ENCODE measurements at places on chromosomes 5 and 9.

DNA sequence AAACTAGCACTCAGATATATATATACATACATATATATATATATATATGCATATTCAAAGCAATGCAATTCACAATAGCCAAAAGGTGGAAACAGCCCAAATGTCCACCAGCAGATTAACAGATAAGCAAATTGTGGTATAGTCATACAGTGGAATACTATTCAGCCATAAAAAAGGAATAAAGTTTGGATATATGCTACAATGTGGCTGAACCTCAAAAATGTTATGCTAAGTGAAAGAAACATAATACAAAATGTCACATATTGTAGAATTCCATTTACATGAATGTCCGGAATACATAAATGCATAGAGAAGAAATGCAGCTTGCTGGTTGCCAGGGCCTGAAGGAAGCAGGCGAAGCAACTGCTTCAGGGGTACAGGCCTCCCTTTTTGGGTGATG is 143.4 kb downstream of the ATPSCKMT start:
- no peak for DNase-seq

DNA sequence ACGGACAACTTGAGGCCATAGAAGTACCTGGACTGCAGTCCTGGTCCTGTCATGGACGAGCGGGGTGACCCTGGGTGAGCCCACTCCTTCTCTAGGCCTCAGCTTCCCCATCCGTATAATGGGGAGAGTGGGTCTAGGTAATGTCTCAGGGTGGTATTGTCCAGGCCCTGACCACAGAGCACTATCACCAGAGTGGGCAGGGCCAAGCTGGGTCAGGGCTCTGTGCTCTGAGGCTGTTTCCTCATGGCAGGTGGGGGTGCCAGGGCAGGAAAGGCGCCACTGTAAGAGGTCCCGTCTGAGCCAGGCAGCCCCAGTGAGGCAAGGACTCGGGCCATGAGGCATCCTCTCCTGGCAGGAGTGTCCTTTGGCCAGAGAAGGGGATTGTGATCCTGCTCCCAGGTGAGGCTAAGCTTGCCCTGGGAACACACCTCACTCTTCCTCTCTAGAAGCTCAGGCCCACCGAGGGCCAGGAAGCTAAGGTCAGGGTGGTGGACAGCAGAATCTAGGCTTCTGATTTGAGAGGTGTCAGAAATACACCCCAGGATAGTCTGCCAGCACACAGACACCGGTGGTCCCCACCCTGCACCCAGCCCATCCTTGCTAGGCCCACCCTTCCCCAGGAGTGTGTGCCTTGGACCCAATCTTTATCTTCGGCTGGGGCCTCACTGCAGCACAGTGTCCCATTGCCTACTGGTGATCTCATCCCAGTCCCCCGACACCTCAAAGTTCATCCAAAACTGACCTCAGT is 1.5 kb upstream of the MYOZ3 start:
- DNase-seq: no peak

- DNase-seq: no peak
Measured at GRCh38 chr5:169944115-169944514, 36.2 kb downstream of the INSYN2B start.

DNA sequence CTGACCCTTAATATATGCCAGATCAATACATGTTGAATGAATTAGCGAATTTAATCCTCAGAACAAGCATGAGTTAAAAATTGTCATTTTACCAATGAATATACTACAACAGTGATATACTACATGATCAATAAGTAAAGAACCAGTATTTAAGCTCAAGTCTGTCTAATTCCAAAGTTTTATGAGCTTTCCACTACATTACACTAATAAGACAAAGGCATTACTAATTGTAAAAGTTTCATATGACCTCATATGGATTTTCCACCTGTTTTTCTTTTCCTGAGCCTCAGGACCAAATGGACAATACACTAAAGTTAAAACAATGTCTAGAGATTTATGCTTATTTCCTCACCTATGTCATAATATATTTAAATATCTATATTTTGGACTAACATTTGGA is 80.8 kb downstream of the OXCT1 start:
- DNase-seq: no peak

DNA sequence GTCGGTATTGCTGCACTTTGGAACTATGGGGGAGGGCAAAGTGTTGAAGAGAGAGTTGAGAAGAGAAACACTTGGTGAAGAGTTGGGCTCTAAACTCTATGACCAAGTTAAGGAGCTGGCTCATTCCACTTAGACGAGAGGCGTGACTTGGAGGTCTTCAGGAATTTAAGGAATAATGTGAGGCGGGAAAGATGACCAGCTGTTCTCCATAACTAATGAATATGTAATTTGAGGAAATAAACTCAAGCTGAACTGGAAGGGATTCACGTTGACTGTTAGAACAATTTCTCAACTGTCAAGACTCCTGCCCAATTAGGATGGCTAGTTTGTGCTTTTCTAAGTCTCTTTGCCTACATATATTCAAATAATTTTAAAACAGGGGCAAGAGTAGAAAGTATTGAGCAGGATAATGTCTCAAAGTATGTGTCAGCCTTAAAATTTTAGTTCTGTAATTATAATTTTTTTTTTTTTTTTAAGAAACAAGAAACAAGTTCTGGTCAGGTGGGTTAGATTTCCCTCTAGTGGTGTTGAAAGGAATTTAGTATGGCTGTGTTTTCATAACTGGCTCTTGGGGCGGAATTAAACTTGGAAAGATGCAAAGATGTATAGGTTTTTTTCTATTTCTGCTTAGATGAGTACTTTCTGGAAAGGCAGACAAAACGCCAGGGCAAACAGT is 33.4 kb downstream of the TMEM252 start:
- no peak for DNase-seq

DNA sequence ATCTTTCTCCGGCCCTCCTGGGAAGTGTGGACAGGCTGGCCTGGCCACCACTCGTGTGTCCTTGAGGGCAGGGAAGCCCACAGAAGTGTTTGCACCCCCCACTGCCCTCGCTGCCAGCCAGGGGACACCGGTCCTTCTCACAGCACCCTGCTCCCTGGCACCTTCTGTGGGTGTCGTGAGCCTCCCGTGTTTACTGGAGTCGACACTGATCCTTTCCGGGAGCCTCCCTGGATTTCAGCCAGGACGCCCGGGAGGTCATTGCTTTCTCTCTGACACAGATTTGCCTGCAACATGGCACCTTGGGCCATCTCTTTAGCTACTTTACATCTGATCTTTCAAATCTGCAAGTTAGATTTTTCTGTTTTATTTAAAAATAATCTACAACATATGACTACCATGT is 120.4 kb upstream of the CACNA1B start:
- DNase-seq: no peak

DNA sequence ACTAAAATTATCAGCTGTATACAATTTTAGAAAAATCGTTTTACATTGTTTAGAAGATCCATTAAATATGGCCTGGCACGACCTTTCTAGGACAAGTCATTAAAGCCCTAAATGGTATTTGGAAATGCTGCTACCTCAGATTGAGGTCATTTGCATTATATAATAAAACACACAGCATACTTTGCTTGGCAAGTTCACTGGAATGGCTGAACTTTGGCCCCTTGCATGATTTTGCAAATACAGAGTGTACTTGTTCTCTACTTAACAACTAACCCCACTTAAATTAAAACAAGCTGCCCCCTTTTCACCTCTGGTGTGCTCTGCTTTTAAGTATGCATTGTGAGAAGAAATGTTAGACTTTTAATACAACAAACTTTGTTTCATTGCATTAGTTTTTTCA is 860.1 kb downstream of the PTPRD start:
- no peak for DNase-seq

DNA sequence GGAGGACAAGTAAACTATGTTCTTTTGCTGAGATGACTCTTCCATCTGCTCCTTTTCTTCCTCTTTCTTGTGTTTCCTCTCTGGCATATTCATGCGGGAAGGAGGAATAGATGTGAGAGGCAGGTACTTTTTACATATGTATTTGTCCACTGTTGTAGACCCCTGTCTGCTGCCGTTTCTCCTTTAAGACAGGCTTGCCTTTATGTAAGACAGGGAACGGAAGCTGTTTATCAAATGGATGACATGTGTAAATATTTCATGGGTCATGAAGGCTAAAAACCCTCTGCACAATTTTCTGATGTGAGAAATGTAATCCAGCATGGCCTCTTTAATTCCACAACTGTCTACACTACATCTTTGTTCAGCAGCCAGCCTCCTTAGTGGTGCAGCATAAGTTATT is 1525.5 kb upstream of the NUDT12 start:
- no peak for DNase-seq

- no peak for DNase-seq
Measured at GRCh38 chr5:12292610-12293204, 388.5 kb upstream of the CTNND2 start.

GRCh38 chr9:109815366-109815947 is 35.5 kb downstream of the PALM2AKAP2 start:
- DNase-seq: no peak

DNA sequence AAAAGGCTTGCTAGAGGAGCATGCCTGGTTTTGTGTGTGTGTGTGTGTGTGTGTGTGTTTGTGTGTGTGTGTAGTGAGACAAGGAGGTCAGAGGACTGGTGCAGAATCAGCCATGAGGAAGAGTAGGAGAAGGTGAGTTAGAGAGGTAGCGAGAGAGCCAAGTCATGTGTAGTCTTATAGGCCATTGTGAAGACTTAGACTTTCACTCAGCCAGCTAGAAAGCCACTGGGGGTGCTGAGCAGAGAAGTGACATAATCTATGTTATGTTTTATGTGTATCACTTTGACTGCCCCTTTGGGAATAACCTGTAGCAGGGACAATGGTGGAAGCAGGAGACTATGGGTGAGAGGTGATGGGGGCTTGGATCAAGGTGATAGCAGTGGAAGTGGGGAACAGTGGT is 180.5 kb upstream of the CLINT1 start:
- DNase-seq: no peak

- DNase-seq: no peak
Measured at GRCh38 chr9:101476576-101477208, 41.1 kb upstream of the ALDOB start.

DNA sequence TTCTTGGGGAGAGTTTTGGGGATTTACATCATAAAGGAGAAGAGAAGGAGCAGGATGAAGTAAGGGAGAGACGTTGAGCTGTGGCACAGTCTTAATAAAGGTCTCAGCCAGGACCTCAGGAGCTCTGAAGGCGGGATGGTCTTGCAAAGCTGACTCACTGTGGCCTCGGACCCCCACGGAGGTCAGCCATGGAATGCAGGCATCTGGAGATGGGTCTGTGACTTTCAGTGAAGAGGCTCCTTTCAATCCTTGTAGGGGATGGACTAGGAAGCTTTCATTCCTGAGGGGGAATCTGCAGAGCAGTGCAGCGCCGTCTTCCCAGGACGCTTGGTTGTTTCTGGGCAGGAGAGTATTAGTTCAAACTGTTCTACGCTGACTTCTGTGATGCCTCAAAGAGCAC is 65.7 kb upstream of the BASP1 start:
- no peak for DNase-seq

DNA sequence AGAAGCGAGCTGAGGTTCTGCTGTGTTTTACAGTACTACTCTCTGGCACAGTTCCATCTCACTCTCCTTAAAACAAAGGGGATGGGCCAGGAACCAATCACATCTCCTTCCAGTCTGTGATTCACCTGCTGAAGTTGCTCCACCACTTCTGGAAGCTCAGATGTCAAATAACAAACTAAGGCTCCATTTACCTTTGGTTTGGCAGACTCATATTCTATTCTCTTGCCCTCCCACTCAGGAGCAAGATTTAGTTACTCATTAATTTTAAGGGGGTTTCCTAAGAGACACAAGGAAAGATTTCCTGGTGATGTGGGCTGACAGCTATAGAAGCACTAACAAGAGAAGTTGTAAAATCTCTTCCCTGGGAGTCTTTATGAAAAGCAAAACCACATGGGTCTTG is 37.8 kb upstream of the KIF2A start:
- no peak for DNase-seq

- DNase-seq: no peak
Measured at GRCh38 chr9:4812858-4813257, 20.1 kb downstream of the RCL1 start.

DNA sequence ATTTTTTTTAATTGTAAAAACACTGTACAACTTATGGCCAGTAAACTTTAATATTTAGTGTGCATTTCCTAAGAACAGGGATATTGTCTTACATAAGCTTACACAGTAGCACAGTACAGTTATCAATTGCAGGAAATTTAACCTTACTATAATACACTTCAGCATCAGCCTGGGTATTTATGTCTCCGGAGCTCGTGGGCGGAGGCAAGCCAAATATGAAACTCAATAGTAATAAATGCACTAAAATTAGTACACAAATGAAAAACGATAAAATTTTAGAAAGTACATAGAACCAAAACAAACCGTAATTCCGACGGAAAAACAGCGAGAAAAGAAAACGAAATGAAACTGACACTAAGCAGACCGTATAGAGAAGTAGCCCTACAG is 91.2 kb downstream of the ANXA2R start:
- no peak for DNase-seq

DNA sequence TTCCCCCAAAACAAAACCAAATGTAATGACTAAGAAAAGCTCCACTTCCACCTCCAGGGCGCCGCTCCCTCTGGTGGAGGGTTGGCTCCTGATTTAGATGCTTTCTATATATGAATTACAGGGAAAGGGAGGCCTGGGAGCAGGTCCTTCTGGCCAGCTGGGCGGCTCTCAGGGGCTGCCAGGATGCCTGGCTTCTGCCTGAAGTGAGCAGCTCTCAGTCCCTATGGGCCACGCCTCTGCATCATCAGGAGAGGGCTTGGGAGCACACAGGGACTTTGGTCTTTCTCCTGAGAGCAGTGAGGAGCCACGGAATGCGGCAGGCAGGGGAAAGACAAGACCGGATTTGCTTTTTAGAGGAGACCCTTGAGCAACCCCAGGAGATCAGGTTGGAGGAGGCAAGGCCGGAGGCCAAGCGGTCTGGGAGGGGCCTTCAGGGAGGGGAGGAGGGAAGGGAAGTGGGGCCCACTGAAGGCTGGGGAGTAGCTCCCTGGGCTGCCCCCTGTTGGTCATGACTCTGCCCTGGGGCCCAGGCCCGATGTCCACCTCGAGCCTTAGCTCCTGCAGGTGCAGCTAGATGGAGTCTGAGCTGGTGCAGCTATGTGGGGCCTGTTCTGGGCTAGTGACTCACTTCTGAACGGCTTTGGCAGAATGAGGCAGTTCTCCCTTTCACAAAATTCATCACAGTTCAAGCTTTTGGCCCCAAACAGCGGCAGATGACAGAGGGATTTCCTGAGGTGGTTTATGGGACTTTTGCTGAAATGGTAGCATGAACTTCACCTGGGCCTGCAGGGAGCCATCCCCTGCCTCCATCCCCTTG is 11.3 kb upstream of the GRHPR start:
- peak; percentile 10 for DNase-seq

DNA sequence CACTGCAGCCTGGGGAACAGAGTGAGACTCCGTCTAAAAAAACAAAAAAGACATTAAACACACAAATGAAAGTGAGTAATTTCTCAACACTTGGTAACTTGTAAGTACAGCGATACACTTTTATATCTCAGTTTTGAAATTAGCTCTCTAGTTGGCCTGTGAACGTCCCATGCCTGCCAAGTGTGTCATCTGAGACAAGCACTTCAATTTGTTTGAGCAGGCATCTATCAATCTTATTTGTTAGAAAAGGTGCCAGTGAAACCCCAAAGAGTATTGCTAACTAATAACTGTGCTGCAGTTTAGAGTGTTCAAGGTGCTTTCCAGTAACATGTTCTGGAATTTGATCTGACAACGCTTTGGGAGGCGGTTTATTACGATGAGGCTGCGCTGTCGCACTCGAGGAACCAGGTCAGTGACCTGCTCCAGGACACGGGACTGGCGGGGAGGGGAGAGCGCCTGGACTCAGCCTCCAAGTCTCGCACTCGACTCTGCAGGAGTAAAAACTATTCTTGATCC is 1.1 kb upstream of the SPIN1 start:
- DNase-seq: peak; percentile 1

- DNase-seq: no peak
Measured at GRCh38 chr5:31124651-31125305, 68.7 kb upstream of the CDH6 start.

GRCh38 chr5:61307611-61308010 is 24.4 kb upstream of the ZSWIM6 start:
- DNase-seq: no peak

Data from activated T-cell treated with anti-CD3 and anti-CD28 coated beads for 24 hours (primary cell).